Stimulated activated CD8-positive, alpha-beta memory T cell treated with anti-CD3 and anti-CD28 coated beads, Interleukin-4, amount 100 ng/mL, for 1 hour (primary cell): ENCODE measurements at places on chromosomes 4 and X.

- DNase-seq, result no peak
These were observed 27.6 kb upstream of the NKAP start for GRCh38 chrX:119971184-119971583.

DNA sequence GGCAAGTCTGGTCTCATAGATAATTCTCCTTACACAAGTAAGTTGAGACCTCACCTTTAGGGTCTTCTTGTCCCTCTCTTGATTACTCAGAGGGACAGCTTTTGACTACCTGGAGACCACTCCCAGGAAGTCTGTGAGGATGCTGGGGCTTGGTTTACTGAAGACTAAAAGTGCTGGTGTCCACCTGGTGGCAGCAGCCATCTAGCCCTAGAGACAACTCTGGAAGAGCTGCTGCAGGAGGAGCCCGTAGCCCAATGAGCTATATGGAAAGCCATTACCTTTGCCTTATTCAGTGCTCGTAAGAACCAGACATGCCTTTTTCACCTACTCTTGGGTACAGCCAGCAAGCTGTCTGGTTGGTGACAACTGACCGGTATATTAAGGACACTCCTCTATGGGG, 7.3 kb downstream of the FGFBP2 start:
- DNase-seq, result no peak

GRCh38 chr4:160284516-160284915, 1181.6 kb downstream of the RAPGEF2 start:
- no peak for DNase-seq

- DNase-seq, result no peak
These were observed 33.9 kb upstream of the HTRA3 start for GRCh38 chr4:8235686-8236085.

DNA sequence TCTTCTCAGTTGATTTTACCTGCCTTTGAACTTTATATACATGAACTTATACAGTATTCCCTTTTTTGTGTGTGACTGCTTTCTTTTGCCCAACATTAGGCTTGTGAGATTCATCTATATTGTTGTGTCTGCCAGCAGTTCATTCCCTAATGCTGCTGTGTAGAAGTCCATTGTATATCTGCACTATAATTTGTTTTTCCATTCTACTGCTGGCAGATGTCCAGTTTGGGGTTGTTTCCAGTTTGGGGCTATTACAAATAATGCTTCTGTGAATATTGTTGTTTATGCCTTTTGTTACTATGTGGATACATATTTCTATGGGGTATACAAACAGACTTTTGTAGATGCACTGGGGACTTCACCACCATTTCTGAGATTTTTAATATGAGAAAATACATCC, 268.4 kb downstream of the DCTD start:
- DNase-seq, result no peak

GRCh38 chr4:56704089-56704871, 23.2 kb upstream of the HOPX start:
- no peak for DNase-seq

- no peak for DNase-seq
These were observed 426.3 kb downstream of the NLGN4X start for GRCh38 chrX:5802391-5802790.

DNA sequence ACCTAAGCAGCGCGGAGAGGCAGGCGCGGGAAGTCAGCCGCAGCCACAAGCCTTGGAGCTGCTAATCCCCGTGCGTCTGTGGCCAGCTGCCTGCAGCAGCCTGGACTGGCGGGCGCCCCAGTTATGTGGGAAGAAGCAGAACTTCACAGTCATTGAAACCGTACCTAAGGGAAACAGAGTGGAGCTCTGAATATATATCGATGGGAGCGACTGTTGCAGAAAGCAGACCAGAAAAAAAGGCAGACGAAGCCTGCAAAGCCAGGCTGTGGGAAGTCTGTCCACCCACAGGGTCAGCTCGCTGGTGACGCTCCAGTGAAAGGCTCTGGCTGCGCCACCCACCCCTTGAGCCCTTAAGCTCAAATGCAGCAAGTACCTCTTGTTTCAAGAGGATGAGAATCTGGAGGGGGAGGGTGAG, 24.7 kb downstream of the KCNE5 start:
- DNase-seq, result no peak

DNA sequence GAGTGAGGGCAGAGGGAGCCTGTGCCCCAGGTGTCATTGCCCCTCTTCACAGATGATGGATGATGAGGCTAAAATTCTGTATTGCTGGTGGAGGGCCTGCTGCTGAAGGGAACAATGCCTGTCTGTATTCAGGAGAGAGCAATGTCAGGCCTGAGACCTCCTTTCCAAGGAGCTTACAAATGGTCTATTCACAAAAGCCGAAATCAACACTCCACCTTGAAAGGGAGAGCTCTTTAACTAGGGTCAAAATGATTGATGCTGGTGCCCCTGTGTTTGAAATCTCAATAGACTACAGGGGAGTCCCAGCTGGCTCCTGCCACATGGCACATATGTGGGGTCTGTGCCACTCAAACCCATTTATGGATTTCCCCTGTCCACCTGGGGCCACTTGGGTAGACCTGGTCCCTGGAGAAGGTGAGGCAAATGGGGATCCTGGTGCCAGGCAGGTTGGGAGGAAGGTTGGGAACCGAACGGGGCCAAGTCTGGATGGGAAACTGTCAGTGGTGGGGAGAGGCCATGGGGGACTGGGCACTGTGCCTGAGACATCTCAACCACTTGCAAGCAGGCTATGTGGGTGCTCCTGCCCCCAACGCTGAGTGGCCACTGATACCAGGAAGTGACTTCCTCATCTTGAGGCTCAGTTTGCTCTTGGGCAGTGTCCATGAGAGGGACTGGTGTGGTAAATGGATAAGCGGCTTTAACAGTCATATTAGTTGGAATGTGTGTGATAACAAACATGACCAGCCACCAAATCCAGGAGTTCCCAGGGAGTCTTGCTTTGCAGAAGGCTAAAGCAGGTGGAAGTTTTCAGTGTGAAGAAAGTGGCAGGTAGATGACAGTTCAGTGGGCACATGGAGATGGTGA, 223.8 kb upstream of the PSAPL1 start:
- no peak for DNase-seq

- no peak for DNase-seq
These were observed 895.6 kb downstream of the RAB28 start for GRCh38 chr4:12588582-12588981.

- DNase-seq, result no peak
These were observed 2.0 kb downstream of the ABLIM2 start for GRCh38 chr4:8156617-8157016.

GRCh38 chr4:123305736-123306135, 90.9 kb upstream of the SPRY1 start:
- no peak for DNase-seq

GRCh38 chr4:98305576-98305975, 44.4 kb downstream of the RAP1GDS1 start:
- DNase-seq, result no peak

DNA sequence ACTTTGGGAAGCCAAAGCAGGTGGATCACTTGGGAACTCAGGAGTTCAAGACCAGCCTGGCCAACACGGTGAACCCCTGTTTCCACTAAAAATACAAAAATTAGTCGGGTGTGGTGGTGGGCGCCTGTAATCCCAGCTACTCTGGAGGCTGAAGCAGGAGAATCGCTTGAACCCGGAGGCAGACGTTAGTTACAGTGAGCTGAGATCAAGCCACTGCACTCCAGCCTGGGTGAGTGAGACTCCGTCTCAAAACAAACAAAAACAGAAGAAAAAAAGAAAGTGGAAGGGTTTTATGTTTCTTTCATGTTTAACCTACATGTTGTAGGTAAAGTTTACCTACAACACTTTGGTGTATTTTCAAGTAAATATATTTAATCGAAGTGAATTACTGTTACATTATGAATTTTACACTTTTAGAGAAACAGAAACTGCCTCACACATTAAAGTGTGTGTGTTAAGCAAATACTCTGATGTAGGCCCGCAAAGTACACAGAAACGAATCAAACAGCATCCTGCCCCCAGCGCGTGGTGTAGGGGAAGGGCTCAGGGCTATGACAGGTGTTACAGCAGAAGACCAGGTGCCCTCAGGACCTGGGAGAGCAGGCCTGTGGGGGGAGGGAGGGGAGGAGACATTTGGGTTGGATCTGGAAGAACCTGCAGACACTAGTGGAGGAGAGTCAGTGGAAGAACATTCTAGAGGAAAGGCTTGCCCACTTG, 39.0 kb downstream of the PTTG2 start:
- DNase-seq, result no peak

DNA sequence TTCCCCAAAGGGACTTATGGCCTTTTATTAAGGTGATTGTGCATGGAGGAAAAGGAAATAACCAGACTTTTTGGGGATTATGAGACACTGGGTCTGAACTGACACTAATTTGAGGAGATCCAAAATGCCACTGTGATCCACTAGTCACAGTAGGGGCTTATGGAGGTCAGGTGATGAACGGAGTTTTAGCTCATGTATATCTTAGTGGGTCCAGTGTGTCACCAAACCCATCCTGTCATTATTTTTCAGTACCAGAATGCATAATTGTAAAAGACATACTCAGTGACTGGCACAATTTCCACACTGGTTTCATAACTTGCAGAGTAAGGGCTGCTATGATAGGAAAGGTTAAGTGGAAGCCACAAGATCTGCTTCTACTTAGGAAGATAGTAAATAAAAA, 131.3 kb downstream of the RTL3 start:
- no peak for DNase-seq

- no peak for DNase-seq
These were observed 96.2 kb upstream of the ATP6AP2 start for GRCh38 chrX:40484408-40485091.

DNA sequence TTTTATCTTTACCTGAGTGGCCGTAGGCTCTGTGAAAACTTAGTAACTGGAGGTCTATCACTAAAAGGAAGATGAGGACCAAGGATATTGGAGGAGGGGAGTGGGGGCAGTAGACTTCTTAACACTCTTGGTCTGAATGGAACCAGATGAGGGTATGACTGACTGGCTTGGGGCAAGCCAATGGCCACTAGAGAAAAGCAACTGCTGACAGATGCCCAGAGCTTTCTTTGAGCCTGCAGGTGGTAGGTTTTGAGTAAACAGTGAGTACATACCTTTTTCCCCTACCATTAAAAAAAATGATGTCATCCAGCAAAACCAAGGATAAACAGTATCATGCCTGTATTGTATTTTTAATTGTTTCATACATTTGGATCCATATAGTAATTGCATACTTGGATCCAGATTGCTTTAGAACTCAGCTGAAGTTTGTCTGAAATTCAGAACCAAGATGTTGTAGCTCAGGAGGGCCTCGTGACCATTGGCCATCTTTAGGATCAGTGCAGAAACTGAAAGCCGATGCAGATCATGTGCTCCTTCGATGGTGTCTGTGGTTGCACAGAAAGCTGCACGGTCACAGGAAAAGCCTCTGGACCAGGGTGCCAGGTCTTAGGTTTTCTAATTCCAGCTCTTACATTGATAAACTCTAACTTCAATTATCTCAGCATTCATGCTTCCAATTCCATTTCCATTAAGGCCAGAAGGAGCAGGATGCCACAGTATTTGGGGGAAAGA, 131.0 kb downstream of the PDGFRA start:
- DNase-seq, result no peak

- no peak for DNase-seq
These were observed 43.1 kb downstream of the ATG4A start for GRCh38 chrX:108134724-108135123.

DNA sequence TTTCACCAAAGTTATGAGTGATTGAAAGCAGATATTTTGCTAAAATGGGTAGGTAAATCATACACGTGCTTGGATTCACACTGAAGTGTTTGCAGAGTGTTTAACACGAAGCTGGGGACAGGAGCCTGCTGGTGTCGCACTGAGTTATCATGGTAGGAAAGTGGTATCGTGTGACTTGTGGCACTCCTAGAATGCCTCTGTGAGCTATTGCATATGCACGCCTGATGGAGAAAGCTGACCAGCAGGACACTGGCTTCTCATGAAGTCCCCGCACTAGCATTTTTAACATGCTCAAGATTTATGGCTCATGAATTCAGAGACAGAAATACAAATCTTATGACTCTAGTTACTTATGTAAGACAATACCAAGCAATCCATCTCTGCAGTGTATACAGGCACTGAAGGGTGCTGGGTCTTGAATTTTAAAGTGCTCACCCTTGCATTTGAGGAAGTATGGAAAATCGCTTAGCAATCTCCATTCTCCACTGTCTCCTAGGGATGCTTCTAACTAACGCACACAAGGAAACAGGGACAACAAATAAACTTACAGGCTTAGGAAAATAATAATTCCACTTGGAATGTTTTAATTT, 19.8 kb downstream of the VCX3B start:
- no peak for DNase-seq

- DNase-seq, result no peak
These were observed 663 bp downstream of the CXorf38 start for GRCh38 chrX:40646489-40647306.

DNA sequence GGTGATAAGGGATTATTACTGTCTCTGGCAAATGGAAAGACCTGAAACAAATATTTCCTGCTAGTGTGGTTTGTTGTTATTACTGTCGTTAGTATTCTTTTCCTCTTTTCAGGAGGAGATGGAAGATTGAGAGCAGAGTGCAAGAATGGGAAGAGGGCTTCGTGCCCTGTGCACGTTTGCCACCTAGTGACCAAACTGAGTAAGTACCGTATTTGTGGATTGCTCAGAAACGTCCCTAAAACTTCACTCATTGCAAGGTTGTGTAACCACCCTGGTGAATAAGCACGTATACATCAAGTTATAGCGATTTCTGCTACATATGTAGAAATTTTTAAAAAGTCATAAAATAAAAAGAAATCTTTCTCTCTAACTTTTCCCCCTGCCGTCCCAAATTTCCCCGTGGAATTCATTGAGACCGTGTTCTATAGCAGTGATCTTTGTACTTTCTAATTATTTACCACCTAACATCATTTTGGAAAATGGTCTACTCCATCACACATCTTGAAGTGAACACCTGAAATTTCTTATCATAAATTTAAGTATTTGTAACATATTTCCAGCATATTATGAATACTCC, 24.3 kb downstream of the LINC00632 start:
- DNase-seq, result no peak

DNA sequence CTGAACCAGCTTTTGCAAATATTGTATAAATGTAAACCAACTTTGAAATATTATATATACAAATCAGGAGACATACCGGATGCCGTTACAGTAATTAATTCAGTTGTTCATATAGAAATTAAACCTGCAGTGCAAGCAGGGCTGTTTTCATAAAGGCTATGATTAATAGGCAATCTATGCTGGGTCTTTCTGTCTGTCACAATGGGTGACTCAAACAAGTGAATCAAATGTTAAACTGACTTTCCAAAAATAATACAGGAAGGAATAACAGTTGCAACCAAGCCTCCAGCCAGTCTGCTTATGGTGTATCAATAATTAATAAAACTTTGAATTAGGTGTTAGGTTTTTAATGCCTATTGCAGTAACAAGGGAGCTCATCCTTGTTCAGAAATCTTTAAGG, 43.9 kb downstream of the GABRB1 start:
- no peak for DNase-seq
